Central memory CD4-positive, alpha-beta T cell (primary cell): ENCODE measurements at places on chromosomes 7 and 10.
A peak's percentile ranks its signal among the peaks of the same experiment; 100 is the strongest.

- no peak for DNase-seq
These were observed 43.4 kb upstream of the HECTD2 start for GRCh38 chr10:91366704-91367103.

DNA sequence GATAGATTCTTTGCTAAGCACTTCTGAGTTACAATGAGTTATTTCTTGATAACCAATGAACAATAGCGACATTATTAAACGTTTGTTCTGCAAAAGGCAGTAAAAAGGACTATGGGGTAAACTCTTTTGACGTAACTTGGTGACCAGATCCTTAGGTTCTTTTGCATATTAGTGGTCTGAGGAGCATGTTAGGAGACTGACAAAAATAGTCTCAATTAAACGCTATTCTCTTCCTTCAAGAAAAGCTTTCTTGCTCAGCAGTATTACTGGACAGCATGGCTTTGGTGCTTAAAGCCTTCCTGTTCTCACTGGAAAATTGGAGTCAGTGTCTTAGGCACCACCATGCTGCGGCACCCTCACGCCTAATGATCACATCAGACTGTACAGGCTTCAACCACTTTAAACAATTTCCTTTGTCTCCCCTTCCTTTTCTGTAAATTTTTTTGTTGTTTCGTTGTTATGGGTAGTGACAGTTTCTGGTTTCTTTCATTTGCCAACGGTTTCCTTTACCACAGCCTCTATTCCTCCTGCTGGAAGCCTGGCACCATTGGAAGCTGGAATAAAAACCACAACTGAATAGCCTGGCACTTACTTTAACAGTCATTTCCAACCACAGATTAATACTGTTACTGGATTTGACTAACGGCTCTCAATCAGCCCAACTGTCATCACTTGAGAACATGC lies 49.2 kb upstream of the FAM133B start:
- DNase-seq = no peak

- DNase-seq = no peak
These were observed 17.6 kb downstream of the CDH23 start for GRCh38 chr10:71414359-71414758.

DNA sequence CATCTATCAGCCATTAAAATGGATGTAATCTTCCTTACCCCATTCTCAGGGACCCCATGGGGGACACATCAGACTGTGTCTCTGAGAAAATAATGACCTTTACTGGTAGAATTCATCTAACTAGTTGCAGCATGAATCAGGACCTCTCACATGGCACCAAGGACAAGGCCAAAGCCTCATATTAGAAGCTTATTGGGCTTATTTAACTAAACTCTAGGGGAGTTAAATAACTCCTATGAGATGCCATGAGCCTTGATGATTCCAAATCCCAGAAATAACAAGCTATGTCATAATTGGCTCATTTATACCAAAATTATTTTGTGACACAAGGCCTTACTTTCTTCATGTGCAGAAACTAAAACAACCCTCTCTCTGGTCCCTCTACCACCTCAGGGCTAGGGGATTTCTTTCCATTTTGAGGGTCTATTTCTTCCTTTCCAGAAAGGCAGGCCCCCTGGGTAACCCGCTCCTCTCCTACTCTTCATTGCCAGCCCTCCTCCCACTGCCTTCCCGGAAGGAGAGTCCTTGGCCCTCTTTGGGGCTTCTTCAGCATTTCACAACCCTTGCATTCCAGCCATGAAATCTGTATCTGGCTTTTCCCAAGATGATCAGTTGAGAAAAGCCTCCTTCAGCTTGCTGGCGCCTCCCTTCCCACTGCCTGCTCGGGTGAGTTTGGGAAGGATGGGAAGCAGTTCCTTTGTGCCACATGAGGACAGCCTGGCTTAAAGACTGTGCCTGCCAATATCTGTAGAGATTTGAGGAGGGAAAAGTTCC lies 41.8 kb upstream of the TRIM8 start:
- no peak for DNase-seq

DNA sequence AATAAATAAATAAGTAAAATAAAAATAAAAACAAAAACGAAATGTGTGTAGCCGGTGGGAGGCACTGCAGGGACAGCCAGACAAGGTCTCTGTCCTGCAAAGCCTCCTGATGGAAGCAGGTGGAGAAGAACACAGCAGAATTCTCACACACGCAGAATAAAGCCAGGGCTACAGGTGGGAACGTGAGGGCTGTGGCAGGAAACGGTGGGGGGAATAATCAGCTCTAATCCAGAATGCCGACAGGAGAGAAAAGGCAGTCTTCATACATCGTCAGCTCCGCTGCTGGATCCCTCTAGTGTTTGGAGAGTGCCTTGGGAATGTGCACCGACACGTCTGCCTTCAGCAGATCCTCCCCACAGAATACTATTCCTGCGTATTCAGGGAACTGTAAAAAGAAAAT lies 6.8 kb upstream of the SNX8 start:
- DNase-seq = no peak

- DNase-seq = no peak
These were observed 175.2 kb upstream of the TCF7L2 start for GRCh38 chr10:112774798-112775197.

DNA sequence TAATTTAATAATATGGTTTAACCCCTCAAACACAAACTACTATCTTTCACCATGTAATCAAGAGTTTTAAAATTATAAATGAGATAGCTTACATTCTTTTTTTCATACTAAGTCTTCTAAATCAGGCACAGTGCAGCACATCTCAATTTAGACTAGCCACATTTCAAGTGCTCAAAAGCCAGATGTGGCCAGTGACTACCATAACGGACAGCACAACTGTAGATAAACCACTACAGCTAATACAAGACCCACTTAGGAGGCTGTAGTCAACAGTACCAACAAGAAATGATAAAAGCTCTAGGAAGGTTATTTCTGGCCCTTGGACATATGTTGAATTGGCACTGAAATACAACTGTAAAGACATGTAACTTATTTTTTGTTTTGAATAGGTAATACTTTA lies 65.3 kb downstream of the JAZF1 start:
- DNase-seq = no peak

- DNase-seq = peak; percentile 29
These were observed 920 bp downstream of the PRLHR start for GRCh38 chr10:118594392-118595063.

DNA sequence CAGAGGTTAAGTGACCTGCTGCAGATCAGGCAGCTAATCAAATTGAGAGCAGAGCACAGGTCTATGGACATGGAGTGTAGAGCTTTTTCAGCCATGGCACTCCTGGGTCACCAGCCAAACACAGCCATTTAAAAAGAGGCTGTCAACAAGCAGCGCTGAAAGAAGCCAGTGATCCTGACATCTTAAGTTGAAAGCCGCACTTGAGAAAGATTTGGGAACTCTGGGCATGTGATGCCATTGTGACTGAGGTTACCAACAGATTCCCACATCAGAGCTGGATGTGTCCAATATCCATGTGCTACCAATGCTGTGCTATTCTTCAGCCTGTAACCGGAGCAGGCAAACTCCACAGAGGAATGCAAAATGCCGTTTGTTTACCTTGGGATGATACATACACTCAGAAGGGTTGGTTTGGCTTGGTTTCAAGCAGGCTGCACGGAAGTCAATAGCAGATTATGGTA lies 56.2 kb upstream of the ABLIM1 start:
- no peak for DNase-seq

- no peak for DNase-seq
These were observed 913 bp upstream of the NPC1L1 start for GRCh38 chr7:44541876-44542610.

DNA sequence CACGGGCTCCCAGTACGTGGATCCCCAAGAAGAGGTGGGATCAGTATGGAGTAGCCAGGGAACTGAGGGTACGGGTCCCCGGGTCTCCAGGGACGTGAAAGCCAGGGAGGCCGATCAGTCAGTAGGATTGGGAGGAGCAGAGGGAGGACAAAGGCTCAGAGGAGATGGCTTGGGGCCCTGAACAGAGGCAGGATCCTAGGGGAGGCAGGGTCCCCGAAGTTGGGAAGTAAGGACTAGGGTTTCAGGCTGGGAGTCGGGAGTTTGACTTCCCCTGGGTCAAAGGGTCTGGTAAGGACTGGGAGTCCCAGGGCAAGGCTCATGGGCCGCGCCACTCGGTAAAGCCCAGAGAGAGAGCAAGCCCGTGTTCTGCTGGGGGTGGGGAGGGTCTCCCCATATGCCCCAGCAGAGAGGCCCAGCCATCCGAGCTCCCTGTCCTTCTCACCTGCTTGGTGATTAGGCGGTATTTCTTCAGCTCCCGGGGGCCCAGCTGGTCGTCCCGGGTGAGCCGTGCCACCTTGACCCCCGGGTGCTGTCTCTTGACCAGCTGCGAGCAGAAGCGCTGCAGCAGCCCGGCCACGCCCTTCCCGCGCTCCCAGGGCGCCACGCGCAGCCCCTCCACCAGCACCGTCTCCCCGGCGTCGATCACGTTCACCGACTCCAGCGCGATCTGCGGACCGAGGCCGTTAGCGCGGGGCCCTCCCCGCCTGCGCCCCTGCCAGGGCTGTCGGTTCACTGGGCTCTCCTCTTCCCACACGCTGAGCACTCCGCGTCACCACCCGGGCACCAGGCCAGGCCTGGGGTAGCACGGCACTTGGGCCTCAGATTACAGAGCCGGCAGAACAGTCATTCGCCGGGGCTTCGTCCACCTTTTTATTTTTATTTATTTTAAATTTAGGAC lies 7.0 kb downstream of the NAT16 start:
- DNase-seq = no peak

- no peak for DNase-seq
These were observed 595 bp upstream of the SUMF2 start for GRCh38 chr7:56063500-56063881.

DNA sequence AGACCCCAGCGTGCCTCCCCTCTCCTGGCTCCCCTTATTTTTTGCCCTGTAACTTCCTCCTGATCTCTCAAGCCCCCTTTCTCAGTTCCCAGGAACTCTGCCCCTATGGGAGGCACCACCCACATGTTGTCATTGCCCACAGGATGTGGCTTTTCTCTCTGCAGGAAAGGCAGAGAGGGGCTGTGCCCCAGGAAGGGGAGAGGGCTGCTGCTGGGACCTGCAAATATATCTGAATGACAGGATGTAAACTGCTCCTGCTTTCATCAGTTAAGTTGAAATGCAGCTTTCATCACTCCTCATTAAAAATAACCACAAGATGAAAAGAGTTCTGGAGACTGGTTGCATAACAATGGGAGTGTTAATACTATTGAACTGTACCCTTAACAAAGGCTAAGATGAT lies 103.3 kb downstream of the CLEC2L start:
- peak; percentile 35 for DNase-seq

DNA sequence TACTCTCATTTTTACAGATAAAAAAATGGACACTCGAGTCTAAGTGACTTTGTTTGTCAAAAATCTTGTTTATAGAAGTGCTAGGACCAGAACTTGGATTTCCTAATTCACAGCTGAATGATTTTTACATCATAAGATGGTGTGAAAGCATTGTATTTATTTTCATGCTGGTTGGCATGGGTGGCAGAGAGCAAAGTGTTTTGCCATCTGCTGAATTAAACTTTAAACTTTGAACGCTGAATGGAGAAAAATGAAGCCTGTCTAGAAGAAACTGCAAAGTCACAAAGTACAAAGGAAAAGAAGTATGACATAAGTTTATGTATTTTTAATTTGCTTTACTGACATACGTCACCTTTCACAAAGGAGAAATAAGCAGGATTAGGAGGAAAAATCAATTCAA lies 142.0 kb downstream of the NRBF2 start:
- no peak for DNase-seq

DNA sequence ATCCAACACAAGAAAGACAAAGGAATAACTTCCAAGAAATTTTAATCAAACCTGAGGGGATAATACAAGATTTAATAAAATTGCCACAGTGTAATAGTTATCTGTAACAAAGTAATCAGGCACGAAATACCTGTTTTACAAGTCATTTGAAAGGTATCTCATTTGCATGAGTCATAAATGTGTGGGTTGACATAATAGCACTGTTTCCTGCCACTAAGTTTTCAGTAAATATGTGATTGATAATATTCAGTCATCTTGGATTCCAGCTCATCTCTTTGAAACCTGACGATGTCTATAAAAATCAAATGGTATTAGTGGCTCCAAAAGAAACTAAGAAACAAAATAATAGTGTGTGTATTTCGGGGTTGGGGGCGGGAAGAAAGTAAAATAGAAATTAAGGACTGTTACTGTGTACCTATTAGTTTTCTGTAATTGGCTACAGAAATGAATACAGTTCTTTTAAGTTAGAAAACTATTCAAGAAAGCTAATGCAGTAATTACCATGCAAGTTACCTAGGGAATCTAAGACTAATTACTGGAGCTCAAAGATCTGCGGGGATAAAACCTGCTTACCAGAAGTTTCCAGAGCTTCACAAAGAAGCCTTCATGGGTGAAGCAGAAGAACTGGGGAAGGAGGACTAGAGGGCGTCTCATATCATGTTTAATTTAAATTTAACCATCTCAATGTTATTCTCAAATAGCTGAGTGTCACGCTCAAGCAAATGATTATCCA lies 100.7 kb downstream of the ST8SIA6 start:
- no peak for DNase-seq

- no peak for DNase-seq
These were observed 53.0 kb downstream of the COPG2 start for GRCh38 chr7:130615583-130615982.

DNA sequence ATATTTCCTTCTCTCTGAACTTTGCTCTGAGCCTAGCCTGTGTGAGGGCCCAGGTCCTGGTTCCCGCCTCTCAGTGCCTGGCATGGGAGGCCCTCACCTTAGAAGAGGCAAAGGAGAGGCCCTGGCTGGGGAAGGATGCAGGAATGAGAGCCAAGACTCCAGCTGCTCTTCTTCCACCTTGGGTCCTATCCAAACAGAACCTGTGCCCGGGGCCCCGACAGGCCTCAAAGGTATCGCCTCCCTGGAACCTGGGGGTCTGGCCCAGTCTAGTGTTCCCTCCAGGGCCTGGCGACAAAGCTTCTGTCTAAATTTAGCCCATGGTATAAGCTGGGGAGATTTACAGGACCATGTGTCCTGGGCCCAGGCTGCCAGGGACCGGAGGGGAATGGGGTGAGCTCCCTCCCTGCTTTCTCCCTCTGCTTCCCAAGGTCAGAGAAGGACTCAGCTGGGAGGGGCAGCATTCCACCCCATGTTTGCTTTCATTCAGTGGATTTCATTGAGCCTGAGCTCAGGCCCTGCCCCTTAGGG lies 12.0 kb upstream of the CRHR2 start:
- no peak for DNase-seq

DNA sequence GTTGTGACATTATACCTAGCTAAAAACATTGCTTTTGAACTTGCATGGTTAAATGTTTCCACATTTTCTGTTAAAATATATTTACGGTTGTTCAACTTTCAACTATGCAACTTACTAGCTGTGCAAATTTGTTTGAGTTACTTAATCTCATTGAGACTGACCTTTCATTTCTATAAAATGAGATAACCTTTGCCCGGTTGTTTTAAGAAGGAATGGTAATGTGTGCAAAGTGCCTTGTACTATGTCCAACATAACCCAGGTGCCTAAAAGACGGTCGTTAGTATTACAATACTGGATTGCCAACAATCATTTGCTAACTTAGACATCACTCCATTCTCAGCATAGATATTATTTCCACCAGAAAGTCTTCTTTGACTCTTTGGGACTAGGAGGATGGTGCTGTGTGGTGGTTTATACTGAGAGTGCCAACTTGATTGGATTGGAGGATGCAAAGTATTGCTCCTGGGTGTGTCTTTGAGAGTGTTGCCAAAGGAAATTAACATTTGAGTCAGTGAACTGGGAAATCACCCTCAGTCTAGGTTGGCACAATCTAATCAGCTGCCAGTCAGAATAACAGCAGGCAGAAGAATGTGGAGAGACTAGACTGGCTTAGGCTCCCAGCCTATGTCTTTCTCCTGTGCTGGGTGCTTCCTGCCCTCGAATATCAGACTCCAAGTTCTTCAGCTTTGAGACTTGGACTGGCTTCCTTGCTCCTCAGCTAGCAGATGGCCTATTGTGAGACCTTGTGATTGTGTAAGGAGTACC lies 85.2 kb upstream of the PDSS1 start:
- DNase-seq = no peak
